ENCODE measurements at places on chromosomes 3 and 15.

DNA sequence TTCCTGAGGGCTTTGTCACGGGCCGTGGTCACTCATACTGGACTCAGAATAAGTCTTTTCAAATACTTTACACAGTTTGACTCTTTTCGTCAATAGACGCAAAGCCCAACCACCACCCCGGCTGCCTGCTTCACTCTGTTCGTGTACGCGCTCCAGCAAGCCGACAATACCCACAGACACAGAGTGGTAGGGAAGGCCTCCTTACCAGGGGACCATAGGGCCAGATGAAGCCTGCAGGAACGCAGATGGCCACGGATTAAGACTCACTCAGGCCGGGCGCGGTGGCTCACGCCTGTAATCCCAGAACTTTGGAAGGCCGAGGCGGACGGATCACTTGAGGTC is 29.7 kb downstream of the EFCAB12 start:
- DNase-seq = no peak

DNA sequence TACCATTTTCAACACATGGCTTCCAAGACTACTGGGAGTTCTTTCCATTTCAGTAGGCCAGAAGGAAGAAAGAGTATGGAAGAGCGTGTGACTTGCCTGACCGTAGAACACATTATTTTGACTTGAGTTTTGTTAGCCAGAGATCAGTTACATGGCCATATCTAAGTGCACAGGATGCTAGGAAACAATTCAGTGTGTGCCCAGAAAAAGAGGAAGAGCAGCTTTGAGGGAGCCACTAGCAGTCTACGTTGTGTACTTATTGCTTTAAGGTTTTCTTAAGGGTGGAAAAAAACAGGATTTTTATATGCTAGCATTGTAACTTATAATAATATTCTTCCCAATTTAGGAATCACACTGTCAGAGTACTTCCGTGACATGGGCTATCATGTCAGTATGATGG is 44.1 kb upstream of the GRAMD1C start:
- no peak for DNase-seq

DNA sequence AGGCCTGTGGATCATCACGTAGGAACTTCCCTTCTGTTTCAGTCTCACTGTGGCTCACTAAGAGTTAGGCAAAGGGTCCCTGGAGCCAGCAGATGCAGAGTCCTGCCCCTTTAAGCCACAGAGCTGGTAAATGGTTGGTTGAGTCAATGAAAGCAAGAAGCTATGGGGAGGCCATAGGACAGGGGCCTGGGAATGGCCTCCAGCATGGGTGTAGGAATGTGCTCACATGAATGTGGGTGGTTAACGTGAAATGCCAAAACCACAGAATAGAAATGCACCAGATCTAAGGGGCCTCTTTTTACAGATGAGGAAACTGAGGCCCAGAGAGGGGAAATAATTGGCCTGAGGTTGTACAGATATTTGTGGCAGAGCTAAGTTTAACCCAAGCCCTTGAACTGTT is 150.3 kb downstream of the TLE3 start:
- DNase-seq = no peak

DNA sequence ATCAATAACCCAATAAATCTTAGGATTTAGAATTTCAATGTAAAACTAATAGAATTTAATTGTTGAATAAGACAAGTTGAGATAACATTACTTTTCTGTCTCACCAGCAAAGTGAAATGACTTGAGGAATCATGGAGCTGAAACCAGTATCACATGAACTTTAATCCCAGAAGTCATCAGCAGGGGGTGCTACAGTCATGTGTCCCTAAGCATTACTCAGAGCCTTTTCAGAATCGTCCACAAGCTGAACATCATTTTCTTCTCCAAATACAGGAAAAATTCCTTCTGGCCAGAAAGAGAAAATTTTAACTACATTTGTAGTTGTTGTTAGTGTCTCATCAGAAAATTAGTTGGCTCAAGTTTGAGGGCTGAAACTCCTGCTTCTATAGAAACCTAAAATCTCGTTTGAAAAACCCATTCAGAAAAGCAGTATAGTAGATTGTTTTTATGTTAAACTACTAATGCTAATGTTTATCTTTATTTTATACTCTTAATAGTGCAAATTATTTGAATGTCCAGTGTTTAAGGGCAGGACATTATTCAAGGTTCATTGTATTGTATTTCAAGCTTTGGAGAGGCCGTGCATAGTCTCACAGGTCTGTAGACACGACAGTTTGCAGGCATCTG is 384.1 kb downstream of the PLOD2 start:
- peak; percentile 30 for DNase-seq

DNA sequence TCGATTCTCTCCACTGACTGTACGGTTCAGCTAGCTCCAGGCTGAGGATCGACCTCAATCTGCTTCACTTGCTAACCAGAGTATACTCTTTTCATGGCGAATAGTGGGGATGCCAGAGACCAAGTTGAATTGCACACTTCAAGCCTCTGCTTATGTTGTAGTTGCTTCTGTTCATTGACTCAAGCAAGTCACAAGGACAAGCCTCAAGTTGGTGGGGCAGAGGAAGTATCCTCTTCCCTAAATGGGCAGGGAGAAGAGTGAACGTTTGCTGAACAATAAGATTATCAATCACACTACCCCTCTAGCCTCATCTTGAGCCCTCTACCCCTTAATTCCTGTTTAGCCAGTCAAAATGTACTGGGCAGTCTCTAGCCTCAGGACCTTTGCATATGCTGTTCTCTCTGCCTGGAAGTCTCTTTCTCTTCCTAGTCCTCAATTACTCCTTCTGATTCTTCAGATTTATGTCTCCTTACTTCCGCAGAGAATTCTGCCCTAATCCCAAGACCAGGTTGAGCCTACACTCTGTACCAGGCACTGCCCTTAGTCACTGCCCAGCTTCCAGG is 390.4 kb upstream of the PROK2 start:
- DNase-seq = no peak

DNA sequence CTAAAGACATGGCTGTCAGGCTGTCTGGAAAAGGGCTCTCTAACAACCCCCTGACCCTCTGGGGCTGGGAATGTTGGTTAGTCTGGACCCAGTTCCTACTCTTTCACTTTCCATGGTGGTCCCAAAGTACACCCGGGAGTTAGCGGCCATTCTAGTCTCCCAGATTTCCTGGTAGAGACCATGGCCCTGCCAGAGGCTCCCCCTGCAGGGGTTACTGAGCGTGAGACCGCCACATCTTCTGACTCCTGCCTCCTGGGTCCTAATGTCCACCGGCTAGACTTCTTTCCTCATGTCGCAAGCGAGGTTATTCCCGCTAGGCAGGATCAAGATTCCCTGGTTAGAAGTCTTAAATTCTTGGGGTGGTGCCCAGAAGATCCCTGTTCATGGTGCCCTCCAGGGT is 540.0 kb upstream of the ROBO1 start:
- DNase-seq = no peak

DNA sequence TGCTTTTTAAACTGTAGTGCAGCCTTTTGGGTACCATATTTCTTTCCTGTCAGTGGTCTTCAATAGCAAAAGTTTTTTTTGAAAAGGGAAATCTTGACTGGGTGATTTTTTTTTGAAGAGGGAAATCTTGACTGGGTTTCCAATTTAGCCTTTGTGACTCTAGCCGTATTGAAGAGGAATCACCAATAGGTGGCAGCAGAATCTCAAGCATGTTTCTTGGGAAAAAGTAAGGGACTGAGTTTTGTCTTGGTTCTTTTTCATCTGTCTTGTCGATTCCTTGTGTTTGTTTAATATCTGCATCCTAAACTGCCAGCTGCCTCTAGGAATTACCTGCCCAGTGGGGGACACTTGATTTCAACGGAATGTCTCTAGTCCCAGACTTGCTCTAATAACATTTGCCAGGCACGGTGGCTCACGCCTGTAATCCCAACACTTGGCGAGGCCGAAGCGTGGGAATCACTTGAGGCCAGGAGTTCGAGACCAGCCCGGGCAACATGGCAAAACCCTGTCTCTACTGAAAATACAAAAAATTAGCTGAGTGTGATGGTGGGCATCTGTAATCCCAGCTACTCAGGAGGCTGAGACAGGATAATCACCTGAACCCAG is 89.2 kb downstream of the RBPMS2 start:
- peak; percentile 35 for DNase-seq

DNA sequence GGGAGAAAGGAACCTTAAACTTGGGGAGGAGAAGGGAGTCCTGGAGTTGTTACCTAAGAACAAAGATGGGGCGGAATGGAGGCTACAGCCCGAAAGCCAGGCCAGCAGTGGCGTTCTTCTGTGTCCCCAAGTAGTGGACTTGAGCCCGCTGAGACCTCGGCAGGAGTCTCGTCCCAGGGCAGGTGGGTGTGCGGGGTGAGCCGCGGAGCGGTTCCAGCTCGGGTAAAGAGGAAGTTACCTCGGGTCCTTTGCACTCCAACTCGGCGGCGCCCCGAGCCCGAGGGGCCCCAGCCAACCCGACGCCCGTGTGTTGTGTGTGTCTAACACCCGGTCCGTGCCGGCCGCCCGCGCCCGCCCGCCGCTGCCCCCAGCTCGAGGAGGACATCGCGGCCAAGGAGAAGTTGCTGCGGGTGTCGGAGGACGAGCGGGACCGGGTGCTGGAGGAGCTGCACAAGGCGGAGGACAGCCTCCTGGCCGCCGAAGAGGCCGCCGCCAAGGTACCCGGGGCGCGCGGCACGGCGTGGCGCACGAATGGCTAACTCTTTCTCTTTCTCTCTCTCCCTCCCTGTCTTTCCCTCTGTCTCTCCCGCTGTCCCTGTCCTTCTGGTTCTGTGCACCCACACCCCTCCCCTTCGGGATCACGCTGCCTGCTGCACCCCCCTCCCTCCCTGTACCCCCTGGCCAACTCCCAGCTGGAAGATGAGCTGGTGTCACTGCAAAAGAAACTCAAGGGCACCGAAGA is 959 bp downstream of the TPM1 start:
- DNase-seq = no peak

DNA sequence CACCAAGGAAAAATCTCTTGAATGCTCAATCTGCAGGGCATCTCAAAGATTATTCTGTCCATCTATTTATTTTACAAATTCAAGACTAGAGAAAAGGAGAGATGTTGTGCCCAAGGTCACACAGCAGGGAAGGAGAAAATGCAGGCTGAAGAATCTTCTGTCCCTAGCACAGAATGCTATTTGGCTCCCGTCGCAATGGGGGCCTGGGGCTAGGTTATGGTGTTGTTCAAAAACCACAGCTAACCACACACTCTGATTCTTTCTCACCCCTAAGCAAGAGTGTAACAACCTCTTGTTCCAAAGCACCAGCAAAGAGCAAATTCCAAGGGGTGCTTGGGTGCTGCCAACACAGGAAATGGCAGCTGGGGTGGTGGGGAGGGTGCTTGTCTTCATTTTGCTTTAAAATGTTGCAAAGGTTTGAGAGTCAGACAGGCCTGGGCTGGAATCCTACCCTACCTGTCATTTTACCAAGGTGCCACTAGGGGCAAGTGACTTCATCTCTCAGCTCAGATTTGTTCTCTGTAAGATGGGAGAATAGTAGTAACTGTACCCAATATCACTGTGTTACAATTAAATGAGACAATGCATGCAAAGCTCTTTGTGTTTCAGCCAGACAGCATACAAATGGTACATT is 112.5 kb downstream of the ADAMTS9 start:
- DNase-seq = no peak

GRCh38 chr3:141021261-141021660 is 29.9 kb upstream of the SPSB4 start:
- no peak for DNase-seq

DNA sequence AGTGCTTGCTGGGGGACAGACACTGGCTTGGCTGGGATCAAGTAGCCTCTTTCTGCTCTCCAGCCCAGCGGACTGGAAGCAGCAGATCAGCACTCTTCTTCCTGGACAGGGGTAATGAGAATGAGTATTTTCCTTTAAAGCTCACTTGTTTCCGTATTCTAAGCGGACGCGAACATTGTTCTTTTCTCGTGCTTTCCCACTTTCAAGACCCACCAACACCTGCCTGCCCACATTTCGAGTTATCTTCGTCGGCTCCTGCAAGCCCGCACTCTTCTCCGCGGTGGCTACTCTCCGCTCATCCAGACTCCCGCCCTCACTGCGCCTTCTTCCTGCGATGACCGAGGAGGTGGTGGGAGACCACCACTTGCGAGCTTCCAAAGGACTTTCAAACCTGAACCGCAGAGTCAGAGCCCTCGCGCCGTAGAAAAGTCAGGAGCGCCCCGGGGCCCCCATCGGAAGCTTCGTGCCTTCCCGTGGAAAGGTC is 1.6 kb upstream of the PPM1L start:
- peak; percentile 47 for DNase-seq

GRCh38 chr15:39357480-39358268 is 223.2 kb upstream of the THBS1 start:
- no peak for DNase-seq

DNA sequence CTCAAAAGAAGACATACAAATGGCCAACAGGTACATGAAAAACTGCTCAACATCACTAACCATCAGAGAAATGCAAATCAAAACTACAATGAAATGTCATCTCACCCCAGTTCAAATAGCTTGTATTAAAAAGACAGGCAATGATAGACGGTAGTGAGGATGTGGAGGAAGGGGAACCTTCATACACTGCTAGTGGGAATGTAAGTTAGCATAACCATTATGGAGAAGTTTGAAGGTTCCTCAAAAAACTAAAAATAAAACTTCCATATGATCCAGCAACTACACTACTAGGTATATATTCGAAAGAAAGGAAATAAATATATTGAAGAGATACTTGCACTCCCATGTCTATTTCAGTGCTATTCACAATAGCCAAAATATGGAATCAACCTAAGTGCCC is 62.8 kb upstream of the PPARG start:
- no peak for DNase-seq

- no peak for DNase-seq
Measured at GRCh38 chr3:26522919-26523318, 99.7 kb upstream of the LRRC3B start.

GRCh38 chr3:165339753-165340152 is 143.6 kb upstream of the SLITRK3 start:
- no peak for DNase-seq

GRCh38 chr15:59352683-59353082 is 20.0 kb downstream of the MYO1E start:
- DNase-seq = no peak

DNA sequence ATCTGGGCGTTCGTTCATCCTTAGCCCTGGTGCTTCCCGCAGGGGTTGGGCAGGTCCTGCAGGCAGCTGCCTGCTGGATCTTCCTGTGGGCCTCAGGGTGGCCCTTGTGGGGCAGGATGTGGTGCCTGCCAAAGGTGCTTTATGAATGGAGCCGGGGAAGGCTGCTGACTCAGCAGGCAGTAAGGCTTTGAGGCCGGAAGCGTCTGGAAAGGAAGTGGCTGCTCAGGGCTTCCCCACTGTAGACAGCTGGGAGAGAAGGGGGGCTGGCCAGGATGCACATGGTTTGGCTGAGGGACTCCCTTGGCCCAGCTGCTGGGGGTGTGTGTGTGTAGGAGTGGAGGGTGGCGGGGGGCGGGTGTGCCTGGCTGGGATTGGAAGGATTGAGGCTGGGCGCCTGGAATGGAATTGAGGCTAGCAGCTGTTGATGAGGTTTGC is 12.9 kb downstream of the CD276 start:
- DNase-seq = peak; percentile 96

DNA sequence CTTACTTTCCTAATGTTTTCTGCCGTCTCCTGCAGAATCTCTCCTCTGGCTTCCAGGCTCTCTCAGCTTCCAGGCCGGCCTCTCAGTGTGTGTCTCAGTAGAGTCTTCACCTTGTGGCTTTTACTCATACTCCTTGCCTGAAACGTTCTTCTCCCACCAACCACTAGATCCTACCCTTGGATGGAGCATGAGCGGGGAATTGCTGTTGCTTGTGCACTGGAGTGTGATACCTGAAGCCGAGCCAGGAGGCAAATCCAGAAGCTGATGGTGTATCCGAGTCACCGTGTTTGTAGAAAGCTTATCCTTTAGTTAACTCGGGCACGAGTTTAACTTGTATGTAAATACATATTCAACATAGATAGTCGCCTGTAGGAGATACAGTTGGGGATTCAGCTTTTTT is 285.0 kb upstream of the C2CD4B start:
- no peak for DNase-seq

All from skin of body (tissue), 3 donors.